HCEC 1CT (cell line): ENCODE measurements at places on chromosomes 2 and 18.

GRCh38 chr2:104863146-104863467 is 9.2 kb downstream of the POU3F3 start:
- DNase-seq, result no peak

DNA sequence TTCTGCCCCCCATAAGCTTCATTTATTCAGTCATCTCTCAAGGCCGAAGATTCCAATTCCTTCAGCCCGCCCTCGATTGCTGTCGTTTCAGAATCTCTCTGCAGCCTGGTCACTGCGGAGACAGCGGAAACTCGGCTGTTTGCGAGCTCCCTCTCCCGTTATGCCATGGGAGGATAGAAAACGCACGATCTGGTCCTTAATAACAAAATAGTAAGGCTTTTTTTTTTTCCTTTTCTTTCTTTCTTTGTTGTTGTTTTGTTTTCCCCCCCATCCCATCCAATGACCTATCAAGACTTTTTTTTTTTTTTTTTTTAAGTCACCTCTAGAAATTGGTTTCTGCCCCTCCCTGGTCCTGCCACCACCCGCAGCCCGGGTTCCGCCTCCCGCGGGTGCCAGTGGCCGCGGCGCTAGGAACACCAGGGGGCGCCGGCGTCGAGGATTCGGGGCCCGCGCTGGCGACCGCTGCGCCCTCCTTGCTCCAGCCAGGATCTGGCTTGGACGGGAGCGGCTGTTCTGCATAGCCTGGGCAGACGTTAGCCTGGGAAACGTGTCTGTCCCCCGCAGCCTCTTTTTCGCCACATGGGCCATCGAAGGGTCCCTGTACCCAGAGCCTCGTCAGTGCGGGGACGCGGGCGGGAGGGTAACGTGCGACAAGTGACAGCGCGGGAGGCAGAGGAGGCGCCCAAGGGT is 10.1 kb downstream of the CPLX4 start:
- DNase-seq, result peak; percentile 56

DNA sequence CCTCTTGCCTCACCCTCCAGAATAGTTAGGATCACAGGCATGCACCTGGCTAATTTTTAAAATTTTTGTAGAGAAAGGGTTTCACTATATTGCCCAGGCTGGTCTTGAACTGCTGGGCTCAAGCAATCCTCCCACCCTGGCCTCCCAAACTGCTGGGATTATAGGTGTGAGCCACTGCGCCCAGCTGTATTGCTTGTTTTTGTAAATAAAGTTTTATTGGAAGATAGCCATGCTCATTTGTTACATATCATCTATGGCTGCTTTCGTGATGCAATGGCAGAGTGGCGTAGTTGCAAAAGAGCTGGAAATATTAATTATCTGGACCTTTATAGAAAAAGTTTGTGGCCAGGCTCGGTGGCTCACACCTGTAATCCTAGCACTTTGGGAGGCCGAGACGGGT is 109.4 kb upstream of the SPRED2 start:
- DNase-seq, result no peak

- DNase-seq, result peak; percentile 91
These were observed 111.5 kb downstream of the MCFD2 start for GRCh38 chr2:46803911-46804670.

- no peak for DNase-seq
These were observed 37.6 kb downstream of the CHMP3 start for GRCh38 chr2:86525421-86526340.

DNA sequence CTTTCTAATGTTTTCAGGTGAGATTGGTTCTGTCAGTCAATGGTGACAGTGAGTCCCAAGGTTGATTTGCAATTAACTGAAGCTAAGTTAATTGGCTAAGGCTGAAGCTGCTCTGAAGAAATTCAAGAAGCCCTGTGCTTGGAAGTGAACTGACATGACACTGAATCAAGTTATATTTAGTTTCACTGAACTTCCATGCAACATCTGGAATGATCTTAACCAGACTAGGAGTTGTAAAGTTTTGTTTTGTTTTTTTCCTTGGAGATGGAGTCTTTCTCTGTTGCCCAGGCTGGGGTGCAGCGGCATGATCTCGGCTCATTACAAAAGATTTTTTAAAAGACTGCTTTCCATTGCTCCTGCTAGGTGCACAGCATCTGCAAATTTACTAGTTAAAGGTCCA is 11.4 kb downstream of the SERPINB5 start:
- no peak for DNase-seq

DNA sequence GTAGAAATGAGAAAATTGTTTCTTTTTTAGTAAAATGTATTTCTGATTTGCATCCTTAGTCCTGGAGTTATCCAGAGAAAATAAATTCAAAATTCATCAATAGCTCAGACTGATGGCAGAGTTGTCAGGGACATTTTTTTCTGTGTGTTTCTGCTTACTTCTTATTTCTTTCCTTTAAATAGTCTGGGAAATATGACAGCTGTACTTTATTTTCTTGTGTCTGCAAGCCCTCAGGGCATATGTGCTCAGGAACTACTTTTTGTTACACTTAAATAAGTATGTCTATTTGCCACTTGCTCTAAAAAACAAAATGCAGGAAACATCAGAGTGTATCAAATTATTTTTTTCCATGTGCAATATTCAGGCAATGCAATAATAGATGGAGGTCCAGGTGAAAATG is 126.8 kb upstream of the UNC80 start:
- DNase-seq, result no peak

DNA sequence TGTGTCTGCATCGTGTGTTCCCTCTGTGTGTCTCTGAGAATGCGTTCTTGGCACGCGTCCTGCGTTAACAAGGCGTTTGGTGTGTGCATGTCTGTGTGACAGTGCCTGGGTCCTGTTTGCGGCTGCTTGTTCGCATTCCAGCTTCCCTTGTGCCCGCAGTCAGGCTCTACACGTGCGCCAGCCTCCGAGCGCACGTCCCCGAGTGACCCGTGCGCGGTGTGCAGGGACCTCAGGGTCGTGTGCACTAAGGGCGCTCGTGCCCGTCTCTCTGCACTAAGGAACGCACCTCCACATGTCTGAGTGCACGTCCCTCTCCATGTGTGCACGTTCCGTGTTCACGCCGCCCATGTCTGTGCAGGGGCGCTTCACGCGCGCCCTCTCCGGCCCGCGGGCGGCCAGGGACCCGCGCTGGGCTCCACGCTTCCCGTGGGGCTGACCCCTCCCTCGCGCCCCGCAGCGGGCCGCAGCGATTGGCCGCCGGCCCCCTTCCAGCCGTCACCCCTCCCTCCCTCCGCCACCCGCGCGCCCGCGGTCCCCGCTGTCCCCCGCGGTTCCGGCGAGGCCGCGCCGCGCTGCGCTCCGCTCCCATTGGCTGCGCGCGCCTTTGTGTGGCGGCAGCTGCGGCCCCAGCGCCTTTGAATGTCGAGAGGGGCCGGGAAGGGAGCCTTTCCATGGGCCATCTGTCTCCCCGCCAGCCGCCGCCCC is 229.4 kb downstream of the HAUS1 start:
- DNase-seq, result no peak

GRCh38 chr2:241873081-241873802 is 3.7 kb downstream of the RTP5 start:
- DNase-seq, result no peak
